ENCODE measurements at places on chromosomes 7 and 10.

DNA sequence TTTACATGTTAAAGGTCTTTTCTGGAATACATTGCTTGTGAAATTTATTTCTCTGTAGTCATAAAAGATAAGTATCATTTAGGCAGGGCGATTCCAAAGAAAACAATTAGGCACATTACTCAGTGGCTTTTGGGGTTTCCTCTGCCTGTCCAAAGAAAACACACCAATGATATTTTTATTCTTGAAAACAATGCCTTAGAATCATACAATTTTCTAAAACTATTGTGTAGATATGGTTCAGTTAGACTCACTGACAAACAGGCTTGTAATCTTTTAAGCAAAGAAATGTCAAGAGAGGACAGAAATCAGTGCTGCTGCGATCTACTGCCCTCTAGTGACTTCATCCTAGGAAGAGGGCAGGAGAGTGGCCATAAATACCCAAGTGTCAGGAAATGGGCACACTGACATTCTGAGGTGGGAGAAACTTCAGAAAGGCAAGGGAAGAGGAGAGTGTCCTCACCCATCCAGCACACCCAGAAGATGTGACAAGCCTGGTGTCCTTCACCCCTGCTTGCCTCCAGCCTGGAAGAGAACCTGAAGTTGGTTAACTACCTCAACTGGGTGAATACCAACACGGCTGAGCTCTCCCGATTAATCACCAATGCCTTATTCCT is 120.5 kb downstream of the GALNT11 start:
- no peak for DNase-seq

GRCh38 chr10:44352316-44353127 is 32.4 kb downstream of the CXCL12 start:
- no peak for DNase-seq

DNA sequence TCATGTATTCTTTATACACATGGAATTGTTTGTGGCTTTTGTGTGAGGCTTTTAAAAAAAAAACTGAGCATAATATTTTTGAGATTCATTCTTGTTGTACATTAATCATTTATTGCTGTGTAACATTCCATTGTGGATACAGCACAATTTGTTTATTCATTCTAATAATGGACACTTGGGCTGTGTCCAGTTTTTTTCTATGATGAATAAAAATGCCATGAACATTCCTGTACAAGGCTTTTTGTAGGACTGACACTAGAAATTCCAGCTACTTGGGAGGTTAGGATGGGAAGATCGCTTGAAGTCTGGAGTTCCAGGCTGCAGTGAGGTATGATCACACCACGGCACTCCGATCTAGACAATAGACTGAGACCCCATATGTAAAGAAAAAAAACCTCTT is 254.3 kb upstream of the CACNA2D1 start:
- DNase-seq: no peak

DNA sequence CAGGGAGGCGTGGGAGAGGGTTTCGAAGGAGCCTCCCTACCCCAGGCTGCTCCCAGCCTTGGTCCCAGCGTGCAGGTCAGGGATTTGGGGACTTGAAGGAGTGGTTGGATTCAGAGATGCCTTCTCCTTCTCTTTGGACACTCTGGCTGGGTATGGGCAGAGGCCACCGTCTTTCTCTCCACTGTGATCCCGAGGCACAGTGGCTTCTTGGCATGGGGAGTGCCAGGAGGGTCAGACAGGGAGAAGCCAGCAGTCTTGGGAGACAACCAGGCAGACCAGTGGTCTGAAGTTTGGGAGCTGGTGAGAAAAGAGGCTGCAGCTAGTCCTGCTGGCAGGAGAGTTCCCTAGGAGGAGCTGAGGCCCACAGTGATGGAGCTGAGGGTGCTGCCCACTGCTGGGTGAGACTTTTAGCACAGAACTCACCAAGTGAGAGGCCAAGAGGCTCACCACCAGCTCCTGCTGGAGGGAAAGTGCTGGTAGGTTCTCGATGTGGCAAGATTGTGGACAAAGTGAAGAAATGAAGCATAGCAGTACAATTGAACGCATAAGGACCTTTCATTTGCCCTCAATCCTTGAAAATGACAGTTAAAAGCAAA is 35.2 kb upstream of the WDFY4 start:
- DNase-seq: no peak

GRCh38 chr10:107865691-107866090 is 701.2 kb upstream of the SORCS1 start:
- DNase-seq: no peak

GRCh38 chr7:36036590-36036989 is 116.5 kb upstream of the EEPD1 start:
- DNase-seq: no peak

GRCh38 chr7:132319481-132319880 is 256.8 kb downstream of the PLXNA4 start:
- DNase-seq: no peak

DNA sequence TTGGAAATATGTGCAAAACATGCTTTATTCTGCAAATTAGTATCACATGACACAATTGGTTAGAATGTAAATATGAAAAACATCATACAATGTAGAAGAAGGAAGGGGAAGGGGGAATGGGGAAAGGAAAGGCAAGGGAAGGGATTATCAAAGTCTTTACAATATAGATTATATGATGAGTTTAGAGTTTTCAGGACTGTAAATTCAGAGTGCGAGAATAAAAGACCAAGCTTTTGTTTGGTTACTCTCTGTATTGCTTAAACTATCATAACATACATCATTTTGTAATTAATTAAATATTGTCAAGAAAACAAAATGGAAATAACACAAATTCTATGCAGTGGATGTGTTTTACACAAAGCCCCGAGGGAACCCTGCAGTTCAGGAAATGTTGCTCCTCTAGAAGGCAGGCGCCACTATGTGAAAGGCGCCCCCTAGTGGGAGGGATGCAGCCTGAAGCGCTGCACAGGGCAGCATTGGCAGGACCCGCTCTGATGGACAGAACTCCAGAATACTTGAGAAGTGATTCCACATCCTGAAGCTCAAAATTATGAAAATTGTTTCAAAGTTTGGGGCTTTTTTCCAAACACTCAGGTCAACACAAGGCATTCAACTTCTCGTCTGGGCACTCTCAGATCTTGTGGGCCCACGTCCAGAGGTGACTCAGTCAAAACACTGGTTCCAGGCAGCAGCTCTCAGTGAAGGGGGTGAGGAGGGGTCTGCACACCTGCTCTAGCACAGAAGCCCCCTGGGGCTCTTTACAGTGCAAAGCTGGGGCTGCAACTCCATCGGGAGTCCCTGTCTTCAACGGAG is 31.6 kb upstream of the TMEM254 start:
- DNase-seq: peak; percentile 59

GRCh38 chr7:150631084-150631826 is 930 bp downstream of the GIMAP6 start:
- DNase-seq: no peak

- DNase-seq: no peak
Observed at GRCh38 chr10:121556918-121557573, 41.2 kb downstream of the FGFR2 start.

DNA sequence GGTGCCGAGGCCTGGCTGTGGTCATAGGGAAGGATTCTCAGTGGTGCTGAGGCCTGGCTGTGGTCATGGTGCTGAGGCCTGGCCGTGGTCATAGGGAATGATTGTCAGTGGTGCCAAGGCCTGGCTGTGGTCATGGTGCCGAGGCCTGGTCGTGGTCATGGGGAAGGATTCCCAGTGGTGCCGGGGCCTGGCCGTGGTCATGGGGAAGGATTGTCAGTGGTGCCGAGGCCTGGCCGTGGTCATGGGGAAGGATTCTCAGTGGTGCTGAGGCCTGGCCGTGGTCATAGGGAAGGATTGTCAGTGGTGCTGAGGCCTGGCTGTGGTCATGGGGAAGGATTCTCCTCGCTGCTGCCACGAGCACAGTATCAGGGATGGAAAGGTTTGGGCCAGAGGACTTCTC is 327.3 kb downstream of the ADARB2 start:
- no peak for DNase-seq

- no peak for DNase-seq
Observed at GRCh38 chr10:70985824-70986622, 97.7 kb upstream of the PCBD1 start.

GRCh38 chr10:70328967-70329366 is 45.2 kb upstream of the NPFFR1 start:
- no peak for DNase-seq

- DNase-seq: no peak
Observed at GRCh38 chr7:2953588-2954407, 89.9 kb downstream of the CARD11 start.

- no peak for DNase-seq
Observed at GRCh38 chr10:46550076-46550790, 6.2 kb downstream of the GPRIN2 start.

DNA sequence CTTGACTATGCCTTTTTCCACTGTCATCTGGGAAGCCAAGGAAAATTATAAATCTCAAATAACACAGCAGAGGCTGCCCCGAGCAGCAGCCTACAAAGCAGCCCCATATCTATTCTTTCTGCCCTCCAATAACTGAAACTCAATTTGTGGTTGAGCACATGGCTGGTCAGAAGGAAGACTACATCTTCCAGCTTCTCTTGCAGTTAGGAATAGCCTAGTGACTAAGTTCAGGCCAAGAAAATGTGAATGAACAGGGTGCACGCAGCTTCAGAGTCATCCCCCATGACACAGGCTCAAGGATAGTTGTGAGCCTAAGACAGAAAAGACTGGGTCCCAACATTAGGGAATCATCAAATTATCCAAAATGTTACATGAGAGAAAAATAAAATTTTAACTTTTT is 42.3 kb downstream of the CHCHD3 start:
- DNase-seq: no peak

GRCh38 chr7:122532406-122533269 is 166.3 kb downstream of the RNF133 start:
- no peak for DNase-seq

GRCh38 chr7:65946904-65947303 is 35.1 kb downstream of the GUSB start:
- no peak for DNase-seq

DNA sequence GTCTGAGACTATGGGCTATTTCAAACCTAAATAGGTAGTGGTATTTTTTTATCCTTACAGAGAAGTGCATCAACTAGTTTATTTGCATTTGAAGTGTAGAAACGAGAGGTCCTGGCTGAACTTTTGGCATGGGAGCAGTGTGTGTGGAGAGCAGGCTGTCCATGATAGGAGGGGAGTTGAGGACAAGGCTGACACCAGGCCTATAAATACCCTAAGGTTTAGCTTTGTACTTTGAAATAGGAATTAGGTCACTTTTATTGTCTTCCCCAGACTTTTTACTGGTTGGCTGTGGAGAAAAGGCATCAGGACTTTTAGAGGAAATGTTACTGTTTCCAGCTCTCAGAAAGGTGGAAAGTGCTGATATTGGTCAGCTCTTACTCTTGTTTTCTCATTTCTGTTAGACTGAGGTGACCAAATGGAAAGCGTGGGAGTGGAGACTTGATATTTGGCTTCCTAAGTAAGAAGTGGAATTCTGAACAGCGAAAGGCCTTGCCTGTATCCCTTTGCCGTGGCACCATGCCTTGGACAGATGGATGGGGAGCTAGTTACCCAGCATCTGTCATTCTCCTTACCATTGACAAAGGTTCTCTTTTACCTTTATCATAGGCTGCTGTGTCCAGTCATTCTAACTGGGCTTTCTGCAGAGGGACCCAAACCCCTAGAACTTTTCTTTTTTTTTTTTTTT is 46.0 kb downstream of the GBF1 start:
- DNase-seq: no peak

- DNase-seq: no peak
Observed at GRCh38 chr7:33072471-33072870, 9.9 kb upstream of the NT5C3A start.

- no peak for DNase-seq
Observed at GRCh38 chr10:19676063-19676462, 140.2 kb upstream of the PLXDC2 start.

GRCh38 chr7:104809906-104810305 is 204.1 kb upstream of the KMT2E start:
- DNase-seq: no peak

GRCh38 chr10:84293574-84294016 is 34.8 kb upstream of the CCSER2 start:
- DNase-seq: no peak

GRCh38 chr7:131197920-131198615 is 129.6 kb upstream of the MKLN1 start:
- no peak for DNase-seq

DNA sequence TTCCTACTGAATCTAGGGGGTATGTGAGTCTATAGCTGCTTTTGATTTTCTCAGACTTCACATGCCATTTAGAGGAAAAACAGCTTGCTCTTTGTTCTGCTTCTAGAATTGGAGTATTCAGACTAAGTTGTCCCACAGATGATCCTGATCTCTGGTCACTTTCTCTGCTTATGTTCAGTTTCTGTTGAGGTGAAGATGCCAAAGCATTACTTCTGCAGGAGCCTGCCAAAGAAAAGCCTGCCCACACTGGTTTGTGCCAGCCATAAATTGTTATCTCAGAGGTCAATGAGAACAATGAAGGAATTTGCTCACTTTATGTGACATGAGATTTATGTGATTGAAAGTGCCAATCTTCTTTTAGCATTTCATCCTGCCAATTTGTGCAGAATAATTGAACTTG is 163.6 kb downstream of the CDK14 start:
- DNase-seq: no peak

GRCh38 chr10:102649797-102650654 is 5.7 kb downstream of the TRIM8 start:
- DNase-seq: no peak

- DNase-seq: no peak
Observed at GRCh38 chr10:35691522-35692236, 49.6 kb upstream of the FZD8 start.

DNA sequence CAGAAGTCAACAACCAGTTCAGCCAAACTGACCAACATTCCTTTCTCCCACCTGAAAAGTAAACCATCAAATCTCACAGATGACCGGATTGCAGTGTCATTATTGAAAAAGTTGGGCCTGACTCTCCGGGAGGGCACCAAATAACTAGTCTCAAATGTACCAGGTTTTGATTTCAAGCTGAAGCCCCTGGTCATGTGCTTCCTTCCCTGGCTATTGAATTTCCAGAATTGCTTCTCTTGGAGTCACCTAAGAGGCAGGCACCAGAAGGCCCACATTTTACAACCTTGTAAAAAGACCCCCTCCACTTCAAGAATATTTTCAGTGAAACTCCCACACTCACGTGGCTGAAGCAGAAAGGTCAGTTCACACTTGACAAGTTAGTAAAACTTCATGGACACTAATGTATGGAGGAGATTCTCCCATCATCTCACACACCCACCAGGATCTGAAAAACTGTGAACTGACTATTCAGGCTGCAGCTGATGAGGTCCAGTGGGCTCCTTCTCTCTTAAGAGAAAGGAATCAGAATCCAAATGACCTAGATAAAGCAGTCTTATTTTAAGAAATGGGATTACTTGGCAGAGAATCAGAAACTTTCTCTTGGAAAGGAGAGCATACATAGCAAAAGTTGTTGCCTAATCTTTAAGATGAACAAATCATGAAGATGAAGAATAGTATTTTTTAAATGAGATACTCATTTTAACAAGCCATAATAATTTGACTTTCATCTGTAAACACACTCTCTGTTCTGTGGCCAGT is 53.6 kb downstream of the DLD start:
- no peak for DNase-seq

- DNase-seq: no peak
Observed at GRCh38 chr10:24465124-24465874, 256.4 kb downstream of the KIAA1217 start.

GRCh38 chr10:131686781-131687420 is 213.9 kb upstream of the PPP2R2D start:
- DNase-seq: no peak
